H9 (cell line): ENCODE measurements at places on chromosomes 13 and 19. TPM values are rescaled to one million over a fixed set of nuclear protein-coding genes. Genes with fewer than 3 reads are reported as not detected.

CACNG8 gene
- 6.0 and 7.1 TPM in 2 replicates for total RNA-seq

DNA sequence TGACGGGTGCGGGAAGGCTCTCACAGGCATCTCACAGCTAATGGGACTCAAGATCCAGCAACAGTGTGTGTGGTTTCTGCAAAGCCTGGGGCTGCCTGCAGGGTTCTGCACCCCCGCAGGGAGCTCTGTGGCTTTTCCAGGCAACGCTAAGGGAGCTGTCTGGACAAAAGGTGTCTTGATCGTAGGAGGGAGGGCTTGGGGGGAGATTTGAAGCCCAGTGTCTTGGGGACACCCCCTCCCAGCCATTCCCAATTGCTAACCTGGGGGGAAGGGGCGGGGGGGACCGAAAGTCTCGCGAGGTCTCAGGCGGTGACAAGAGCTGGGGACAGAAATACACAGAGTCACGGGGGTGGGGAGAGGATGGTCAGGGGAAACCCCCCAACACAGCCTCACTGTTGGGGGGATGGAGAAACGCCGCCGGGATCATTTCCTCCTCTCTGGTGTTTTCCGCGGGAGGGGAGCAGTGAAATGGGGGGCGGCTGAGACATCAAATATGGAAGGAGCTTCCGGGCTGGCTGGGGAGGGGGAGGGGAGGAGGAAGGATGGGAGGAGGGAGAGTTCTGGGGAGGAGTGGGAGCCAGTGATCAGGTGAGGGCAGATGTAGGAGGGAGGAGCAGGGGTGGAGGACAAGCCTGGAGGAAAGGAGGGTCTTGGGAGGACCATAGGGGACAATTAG, 13.3 kb downstream of the KCNC3 start:
- peak; percentile 84 for DNase-seq
- H3K4me3 ChIP-seq, result peak overlapping the region; percentile 79
- peaks cover 18% of the 10 kb centered on the region for H3K36me3 ChIP-seq

DNA sequence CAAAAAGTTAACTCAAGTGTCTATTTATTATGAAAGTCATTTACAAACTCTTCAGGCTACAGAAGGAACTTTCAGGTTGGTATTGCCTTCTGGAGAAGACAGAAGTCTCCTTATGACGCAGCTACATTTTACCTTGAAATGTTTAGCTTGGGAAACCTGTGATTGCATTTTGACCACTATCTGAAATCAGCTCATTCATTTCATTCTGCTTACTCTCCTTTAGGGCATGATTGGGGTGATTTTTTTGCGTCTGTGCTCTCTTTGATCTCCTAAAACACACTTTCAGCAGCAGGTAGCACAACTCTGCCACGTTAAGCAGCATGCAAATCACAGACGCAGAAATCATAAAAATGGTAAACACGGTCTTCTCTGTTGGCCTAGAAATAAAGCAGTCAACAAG, 9.6 kb downstream of the GJB6 start:
- H3K27me3 ChIP-seq, result no peaks in the 10 kb centered on the region; the same call in 1 of the 2 replicates
- H3K4me3 ChIP-seq, result no peak overlapping the region
- no peaks in the 10 kb centered on the region for H3K36me3 ChIP-seq
- H3K27ac ChIP-seq, result no peak overlapping the region
- no peak for DNase-seq
- no peaks in the 10 kb centered on the region for H3K4me1 ChIP-seq

DNA sequence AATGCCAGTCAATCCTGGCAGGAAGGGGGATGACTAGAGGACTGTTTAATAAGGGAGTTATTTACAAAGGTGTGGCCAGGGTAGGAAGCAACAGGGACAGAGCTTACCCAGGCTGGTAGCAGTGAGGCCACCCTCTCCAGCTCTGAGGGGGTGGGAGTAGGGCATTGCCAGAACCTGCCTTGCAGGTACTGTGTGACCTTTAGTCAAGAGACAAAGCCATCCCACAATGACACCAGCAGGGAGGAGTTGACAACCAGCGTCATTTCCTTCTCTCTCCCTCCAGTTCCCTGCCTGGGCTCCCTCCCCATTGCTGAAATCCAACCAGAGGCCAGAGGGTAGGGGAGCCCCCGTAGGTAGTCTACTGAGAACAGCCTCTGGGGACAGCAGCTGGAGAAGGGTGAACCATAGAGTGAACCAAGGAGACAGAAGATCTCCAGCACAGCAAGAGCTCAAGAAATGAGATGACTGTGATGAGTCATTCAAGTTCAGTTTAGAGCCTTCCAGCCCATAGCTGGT, 33.3 kb upstream of the SPATA13 start:
- peaks cover 11% of the 10 kb centered on the region for H3K36me3 ChIP-seq
- H3K27ac ChIP-seq, result no peak overlapping the region
- H3K27me3 ChIP-seq, result no peaks in the 10 kb centered on the region
- H3K4me1 ChIP-seq, result peaks cover 2% of the 10 kb centered on the region
- DNase-seq, result no peak

GRCh38 chr19:43439032-43439708, 24.5 kb downstream of the TEX101 start:
- no peaks in the 10 kb centered on the region for H3K36me3 ChIP-seq
- H3K27ac ChIP-seq, result no peak overlapping the region
- no peak overlapping the region for H3K4me3 ChIP-seq
- no peaks in the 10 kb centered on the region for H3K4me1 ChIP-seq
- no peaks in the 10 kb centered on the region for H3K27me3 ChIP-seq
- DNase-seq, result no peak
